RWPE2 (cell line): ENCODE measurements at places on chromosomes 2 and 18.

- DNase-seq, result no peak
These were observed 33.8 kb upstream of the RASGRP3 start for GRCh38 chr2:33442528-33443079.

DNA sequence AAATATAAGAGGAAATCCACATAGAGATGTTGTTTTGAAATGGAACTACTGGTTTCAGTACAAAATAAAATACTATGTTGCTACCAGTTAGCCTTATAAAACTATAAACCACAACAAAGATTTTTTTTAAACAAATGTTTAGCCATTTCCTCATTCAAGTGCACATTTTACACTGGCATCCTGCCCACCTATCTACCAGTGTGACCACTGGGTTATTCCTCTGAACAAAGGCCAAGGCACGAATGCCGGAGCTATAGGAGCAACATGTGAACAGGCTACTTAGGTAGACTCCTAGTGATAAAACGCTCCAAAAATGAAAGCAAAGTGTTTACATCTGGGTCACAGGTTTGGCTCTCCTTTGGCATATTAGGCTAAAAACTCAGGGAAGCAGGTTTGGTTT lies 31.8 kb upstream of the SULT1C4 start:
- no peak for DNase-seq

GRCh38 chr2:144261966-144262365 lies 258.0 kb downstream of the ZEB2 start:
- DNase-seq, result no peak

- DNase-seq, result no peak
These were observed 74.3 kb upstream of the MMADHC start for GRCh38 chr2:149661844-149662243.

DNA sequence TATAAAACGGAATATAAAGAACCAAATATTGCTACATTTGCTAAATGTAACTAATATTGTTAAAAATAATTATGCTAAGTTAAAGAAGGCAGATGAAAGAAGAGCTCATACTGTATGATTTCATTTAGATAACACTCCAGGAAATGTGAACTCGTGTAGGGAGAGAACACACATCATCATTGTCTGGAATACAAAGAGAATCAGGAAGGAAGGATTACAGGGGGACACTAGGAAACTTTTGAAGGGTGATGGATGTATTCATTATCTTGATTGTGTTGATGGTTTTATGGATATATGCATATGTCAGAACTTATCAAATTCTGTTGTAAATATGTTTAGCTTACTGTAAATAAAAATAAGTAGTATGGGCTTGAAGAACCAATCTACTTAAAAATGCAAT lies 104.1 kb upstream of the TRIB2 start:
- DNase-seq, result no peak

- no peak for DNase-seq
These were observed 442.2 kb upstream of the ID2 start for GRCh38 chr2:8239531-8240088.

GRCh38 chr2:47720559-47720958 lies 62.4 kb upstream of the MSH6 start:
- DNase-seq, result no peak

GRCh38 chr2:176081837-176082524 lies 1.8 kb downstream of the EVX2 start:
- DNase-seq, result no peak

DNA sequence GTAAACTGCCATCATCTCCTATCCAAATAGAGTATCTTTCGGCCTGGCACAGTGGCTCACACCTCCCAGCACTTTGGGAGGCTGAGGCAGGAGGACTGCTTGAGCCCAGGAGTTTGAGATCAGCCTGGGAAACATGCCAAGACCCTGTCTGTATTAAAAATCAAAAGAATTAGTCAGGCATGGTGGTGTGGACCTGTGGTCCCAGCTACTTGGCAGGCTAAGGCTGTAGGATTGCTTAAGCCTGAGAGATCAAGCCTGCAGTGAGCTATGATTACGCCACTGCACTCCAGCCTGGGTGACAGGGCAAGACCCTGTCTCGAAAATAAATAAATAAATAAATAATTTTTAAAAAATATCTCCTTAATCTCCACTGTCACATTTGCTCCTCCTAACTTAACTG lies 14.7 kb upstream of the ARPC2 start:
- DNase-seq, result no peak

- DNase-seq, result no peak
These were observed 201.9 kb upstream of the RBMS1 start for GRCh38 chr2:160695402-160696086.

GRCh38 chr2:189876271-189876670 lies 92.0 kb downstream of the PMS1 start:
- no peak for DNase-seq

DNA sequence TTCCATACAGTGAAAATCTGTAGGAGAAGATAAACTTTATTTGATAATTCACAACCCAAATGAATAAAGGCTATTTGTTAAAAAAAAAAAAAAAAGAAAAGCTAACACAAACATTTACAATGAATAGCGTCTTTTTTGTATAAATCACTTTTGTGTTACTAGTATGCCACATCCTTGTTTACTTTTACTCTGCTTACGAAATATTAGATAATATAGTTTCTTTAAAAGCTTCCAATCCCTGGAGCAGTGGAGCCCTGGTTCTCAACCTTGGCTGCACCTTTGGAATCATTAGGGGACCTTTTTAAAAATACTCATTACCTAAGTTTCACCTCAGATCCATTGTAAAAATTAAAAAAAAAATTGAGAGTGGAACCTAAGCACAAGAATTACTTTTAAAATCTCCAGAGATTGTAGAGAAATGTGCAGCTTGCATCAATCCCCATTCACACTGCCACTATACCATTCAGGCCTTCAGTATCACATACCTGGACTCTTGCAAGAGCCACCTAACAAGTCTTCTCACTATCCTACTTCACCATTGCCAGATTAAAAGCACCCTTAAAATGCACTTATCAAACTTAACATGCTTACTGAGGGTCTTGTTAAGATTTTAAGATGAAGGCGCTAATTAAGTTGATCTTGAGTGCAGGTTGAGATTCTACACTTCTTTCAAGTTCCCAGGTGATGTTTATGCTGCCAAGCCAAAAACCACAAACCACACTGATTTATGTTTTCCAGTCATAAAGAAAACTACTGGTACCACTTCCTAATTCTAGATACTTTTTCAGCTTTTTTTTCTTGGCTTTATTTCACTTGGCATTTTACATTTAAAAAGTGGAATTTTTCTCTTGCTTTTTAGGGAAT lies 59.7 kb upstream of the ZC3H15 start:
- DNase-seq, result no peak

GRCh38 chr2:52918551-52918950 lies 849.1 kb upstream of the CHAC2 start:
- no peak for DNase-seq

DNA sequence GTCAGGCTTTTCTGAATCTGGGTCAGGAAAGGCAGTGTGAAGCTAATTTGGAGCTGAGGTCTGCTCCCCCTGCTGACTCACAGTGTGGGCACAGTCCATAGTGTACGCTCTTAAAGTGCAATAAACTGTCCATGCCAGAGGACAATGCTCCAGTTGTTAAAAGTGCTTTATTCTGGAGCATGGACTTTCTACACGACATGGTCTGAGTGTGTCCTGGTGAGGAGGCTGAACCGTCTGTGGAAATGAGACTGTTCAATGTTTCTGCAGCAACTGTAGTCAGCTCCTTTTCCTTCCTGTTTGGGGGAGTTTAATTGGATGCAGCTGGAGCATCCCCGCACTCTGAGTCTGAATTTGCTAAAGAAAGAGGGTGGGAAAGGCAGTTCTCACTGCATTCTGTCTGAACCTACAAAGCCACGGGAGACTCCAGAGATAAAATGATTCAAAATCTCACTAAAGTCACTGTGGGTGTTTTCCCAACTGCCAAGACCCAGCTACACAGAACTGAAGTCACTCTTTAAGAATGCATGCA lies 110.2 kb upstream of the TRIB2 start:
- no peak for DNase-seq

- DNase-seq, result no peak
These were observed 65.3 kb downstream of the TPO start for GRCh38 chr2:1478311-1479305.

DNA sequence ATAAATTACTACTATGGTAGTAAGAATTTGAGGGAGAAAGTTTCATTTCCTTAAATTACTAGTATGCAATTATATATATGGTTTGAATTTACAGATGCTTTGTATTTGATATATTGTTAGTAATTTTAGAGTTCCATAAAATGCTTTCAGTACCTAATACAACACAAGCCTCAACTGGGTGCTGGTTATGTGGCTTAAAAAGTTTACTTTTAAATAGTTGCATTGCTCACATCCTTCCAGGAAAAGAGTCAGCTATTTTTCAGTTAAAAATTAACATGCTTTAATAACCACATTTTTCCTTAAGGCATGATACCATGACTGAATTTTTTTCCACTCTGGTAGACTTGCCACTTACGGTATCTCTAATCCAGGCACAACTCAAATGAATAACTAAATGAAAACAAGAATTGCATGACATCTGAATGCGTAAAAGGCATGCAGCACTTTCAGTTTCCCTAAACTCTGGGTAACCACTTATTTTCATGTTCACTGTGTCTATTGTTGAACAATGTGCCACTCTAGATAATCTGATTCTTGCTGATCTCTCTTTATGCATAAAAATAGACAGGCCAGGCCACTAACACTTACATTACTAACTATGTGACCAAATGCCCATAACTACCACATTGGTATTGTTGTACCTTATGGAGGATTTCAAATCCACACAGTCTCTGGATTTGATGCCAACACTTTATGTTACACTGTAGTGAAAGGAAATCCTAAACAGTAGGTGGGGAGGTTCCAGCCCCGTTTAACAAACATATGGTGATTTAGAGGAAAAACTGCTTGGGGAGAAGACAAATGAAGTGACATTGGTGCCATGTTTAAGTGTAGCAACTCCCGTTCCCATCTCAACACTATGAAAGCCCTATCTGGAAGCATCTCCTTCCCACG lies 35.5 kb upstream of the SLC35F5 start:
- no peak for DNase-seq

DNA sequence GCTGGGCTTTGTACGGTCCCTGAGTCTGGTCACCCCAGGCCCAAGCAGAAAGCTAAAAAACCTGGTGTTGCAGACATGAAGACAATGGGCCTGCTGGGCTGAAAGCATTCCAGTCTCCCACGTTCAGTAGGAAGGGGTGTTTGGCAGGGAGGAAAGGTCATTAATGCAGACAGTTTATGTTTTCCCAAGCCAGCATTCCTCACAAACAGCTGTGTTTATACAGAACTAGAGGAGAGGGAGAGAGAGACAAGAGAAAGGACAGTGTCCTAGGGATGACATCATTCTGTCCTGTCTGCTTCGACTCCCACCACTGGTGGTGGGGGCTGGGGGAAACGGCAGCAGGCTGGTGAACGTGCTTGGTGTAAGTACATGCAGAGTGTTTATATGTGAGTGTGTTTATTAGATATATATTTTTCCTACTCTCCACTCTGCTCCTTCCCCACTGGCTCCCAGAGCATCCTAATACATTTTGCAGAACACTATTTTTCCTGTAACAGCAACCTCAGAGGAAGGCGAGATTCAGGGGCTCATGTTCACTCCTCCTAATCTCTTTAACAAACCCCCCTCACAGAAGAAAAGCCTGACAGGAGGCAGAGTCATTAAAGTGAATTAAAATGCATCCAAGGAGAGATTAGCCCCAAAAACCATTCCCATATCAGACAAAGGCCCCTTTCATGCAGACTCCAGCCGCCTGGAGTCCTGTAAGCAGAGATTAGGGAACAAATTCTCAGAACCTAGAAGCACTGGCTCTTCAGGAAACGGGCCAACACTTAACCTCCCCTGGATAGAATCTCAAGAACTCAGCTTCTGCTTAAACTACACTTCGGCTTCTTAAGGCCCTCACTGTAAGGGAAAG lies 380.4 kb downstream of the TNS1 start:
- no peak for DNase-seq

- peak; percentile 34 for DNase-seq
These were observed 174.8 kb downstream of the TWIST2 start for GRCh38 chr2:239022437-239023260.

DNA sequence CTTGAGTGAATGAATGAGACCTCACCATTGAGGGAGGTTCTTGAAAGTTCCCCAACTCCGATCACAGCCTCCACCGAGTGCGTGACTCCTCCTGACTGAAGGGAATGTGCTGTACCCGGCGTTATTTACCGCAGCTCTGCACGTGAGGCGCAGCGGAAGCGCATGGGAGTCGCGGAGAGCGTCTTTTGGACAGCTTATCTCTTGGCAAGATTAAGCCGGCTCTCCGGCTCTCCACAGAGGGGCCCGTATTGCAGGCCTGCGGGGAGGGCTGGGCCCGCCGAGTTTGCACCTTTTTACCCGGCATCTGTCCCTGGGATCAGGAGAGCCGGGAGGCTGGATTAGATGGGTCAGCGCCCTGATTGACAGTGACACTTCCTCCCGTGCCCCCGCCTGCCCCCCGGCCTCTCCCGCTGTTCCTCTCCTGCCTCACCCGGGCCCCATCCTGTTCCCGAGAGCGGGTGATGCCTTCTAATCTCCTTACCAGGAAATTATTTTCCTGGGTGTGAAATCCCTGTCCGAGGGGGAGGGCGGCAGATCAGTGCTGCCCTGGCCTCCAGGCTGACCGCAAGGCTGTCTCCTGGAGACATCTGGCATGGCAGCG lies 176.3 kb downstream of the INHBB start:
- no peak for DNase-seq

GRCh38 chr2:188269004-188269403 lies 22.7 kb upstream of the GULP1 start:
- no peak for DNase-seq

DNA sequence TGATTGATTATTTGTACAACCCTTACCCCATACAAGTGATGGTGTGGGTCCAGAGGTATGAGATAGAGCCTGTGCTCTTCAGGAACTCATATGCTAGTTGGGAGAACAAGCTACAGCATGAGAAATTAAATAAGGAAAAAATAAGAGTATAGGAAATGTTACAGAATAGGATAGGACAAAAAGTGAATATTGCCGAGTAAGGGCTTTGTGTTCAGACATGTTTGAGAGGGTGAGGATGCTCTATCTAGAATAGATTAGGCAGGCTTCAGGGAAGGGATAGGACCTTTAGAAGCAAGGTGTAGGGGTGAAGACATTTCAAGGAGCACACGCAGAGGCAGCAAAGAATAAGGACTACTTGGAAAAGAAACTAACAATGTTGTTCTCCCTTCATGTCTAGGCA lies 17.8 kb downstream of the CCDC150 start:
- DNase-seq, result no peak

DNA sequence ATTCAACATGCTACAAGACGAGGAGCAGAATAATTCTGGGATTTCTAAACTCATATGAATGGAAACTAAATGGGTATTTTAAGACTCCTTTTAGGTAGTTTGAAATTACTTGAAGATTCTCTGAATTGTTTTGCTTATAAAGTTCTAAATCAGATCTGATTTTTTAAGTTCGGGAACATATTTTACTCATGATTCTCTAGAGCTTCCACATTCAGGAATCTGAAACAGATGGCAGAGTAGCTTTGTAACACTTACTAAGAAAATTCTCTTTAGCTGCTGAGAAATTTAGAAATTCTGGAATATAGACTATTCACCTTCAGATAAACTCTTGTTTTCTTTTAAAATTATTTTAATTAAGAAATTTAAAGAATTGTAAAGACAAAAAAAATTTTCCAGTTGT lies 13.7 kb downstream of the RBBP8 start:
- DNase-seq, result no peak

GRCh38 chr2:52904355-52904891 lies 863.2 kb upstream of the CHAC2 start:
- DNase-seq, result no peak
